ENCODE measurements at places on chromosomes 16 and 17.

DNA sequence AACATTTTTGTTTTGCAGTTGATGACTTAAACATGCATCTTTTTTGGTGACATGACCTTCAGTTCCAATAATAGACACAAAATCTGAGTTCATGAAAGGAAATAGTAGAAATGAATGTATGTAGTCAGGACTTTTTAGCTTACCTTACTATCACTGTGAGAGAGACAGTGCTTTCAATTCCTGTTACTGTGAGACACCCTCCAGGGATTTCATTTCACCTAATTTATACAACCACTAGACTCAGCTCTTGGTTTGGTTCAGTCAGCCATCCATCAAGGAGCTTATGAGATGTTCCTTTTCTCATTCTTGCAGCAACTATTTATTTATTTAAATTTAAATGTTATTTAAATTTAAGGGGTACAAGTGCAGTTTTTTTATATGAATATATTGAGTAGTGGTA is 77.9 kb downstream of the MAP2K4 start:
- no peak for DNase-seq

GRCh38 chr16:78269256-78269655 is 169.8 kb downstream of the WWOX start:
- no peak for DNase-seq

GRCh38 chr16:69049146-69049545 is 56.3 kb upstream of the HAS3 start:
- no peak for DNase-seq

DNA sequence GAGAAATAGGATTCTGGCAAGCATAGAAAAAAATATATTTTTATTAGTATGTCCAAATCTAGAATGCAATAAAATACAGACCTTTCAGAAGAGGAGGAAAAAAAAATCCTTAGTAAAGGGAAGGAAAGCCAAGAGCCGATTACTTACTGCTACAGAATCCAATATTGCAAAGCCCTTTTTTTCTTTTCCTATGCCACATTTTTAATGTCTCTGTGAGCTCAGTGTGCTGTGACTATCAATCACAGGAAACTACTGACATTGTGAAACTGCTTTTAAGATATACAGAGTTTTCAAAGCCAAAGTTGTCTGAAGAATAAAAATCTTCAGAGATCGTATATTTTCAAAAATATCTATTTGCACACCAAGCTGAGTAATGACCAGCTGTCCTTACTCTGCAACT is 120.4 kb downstream of the CHD9NB start:
- no peak for DNase-seq

GRCh38 chr16:30115238-30115637 is 1.9 kb upstream of the GDPD3 start:
- DNase-seq, result no peak

DNA sequence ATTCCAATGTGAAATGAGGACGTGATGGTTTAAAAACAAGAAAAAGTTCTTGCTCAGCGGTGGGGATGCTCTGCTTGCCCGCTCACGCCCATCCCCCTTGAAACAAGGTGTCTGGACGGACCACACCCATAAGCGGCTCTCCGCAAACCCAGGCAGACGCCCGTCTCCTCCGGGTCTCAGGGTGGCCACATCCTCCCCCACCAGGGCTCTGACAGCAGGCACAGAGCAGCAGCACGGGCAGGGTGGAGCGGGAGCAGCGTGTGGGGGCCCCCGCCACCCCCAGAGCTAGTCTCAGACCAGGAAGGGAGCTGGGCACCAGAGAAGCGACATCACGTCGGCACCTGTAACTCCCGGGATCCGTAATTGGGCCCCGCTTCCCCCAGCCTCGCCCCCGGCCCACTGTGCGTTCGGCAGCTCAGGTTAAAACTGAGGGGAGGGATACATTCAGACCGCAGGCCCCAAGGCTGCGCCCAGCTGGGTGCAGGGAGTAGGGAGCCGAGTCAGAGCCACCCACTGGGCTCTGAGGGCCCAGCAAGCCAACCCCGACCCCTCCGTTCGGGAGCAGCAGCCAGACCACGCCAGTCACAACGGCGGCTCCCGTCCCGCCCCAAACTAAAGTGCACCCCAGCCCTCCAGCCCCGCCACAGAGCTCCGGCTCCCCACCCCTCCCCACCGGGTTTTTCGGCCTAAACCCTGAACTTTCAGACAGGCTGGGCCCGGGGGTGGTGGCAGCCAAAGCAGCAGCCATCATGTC is 22.0 kb downstream of the CLUH start:
- no peak for DNase-seq

DNA sequence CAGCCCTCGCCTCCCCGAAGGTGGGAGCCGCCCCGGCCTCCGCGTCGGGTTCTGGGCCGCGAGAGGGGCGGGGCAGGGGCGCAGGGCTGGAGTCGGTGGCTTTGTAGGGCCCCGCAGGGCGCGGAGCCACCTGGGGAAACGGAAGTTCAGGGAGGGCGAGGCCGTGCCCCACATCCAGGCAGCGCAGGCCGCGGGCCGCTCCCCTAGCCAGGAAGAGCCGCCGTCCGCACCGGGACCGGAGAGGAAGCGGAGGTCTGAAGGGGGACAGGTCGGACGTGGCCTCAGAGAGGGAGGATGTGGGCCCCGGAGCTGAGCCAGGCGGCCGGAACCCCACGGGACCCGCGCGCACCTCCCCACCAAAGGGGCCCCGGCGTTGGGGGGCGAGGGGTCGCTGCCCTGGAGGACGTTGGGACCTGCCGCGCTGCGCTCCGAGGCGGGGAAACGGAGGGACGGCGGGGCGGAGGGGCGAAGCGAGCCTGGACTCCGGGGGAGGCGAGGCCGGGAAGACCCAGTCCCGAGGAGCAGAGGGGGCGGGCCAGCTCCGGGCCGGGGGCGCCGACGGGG is 482 bp upstream of the SLC16A3 start:
- DNase-seq, result no peak

DNA sequence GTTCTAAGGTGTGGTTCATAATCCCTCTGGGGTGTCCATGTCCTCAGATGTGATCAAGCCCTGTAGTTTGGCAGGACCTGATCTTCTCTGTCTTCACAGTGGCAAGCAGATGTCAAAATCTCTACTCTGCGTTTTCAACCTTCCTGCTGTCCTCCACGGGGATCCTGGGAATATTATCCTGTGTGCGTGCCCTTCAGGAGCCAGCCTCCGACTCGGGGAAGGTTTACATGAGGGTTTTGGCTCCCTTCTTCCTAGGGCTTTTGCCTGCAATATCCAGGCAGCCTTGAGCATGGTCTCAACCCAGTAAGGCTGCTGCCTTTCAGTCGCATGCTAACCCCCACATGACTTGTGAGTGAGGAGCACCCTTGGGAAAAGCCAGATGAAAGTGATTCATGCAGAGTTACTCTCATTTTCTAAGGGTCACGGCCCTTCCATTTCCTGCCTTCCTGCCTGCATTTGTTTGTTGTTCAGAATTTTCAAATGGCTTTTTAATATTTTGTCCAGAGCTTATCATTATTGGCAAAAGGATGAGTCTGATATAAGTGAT is 202.2 kb upstream of the CHMP6 start:
- DNase-seq, result no peak

DNA sequence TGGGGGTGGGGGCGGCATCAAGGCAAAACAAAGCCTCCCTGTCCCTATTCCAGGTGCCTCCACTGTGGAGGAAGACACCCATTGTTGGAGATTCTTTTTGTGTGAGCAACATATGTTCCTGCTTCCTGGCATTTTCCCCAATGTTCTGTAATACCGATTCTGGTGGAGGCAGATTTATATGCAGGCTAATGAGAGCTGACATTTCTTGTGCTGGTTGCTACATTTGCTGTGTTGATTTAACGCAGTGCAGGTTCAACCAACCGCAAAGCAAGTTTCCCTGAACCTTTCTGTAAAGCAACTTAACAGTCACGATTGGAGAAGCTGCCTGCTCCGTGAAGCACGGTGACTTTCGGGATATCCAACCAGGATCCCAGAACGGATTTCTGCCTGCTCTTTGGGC is 260.5 kb downstream of the CBLN1 start:
- DNase-seq, result no peak

Measured in nucleus accumbens (tissue), 56 donors.